ENCODE measurements at places on chromosomes 6 and 20.

GRCh38 chr20:32004963-32005362 lies 5.3 kb upstream of the CCM2L start:
- peak; percentile 30 for DNase-seq

DNA sequence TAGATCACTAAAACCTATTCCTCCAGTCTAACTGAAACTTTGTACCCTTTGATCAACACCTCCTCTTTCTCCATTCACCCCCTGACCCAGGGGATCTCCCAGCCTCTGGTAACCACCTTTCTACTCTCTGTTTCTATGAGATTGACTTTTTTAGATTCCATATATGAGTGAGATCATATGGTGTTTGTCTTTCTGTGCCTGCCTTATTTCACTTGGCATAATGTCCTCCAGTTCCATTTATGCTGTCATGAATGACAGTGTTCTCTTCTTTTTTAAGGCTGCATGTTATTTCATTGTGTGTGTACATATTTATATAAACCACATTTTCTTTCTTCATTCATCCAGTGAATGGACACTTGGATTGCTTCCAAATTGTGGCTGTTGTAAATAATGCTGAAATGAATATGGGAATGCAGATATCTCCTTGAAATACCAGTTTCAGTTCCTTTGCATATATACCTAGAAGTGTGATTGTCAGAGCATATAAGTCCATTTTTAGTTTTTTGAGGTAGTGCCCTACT lies 57.7 kb downstream of the DHX35 start:
- DNase-seq, result no peak

- no peak for DNase-seq
Observed at GRCh38 chr20:48818481-48818987, 9.3 kb downstream of the PREX1 start.

DNA sequence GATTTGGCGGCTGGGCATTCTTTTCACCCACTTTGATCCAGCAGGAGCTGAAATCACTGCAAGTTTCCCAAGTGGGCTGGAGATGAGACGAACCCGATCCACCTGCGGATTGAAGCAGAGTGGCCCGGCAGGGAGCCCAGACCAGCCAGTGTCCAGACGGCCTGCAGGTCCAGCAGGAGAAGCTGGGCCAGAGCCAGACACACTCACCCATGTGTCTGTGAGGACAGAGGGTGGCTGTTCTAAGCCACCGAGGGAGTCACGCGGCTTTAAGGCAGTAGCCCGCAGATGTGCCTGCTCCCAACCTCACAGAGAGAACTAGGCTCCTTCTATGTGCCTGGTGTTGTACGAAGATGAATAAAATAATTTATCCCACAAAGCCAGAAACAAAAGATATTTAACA lies 200.7 kb downstream of the WDR27 start:
- DNase-seq, result no peak

DNA sequence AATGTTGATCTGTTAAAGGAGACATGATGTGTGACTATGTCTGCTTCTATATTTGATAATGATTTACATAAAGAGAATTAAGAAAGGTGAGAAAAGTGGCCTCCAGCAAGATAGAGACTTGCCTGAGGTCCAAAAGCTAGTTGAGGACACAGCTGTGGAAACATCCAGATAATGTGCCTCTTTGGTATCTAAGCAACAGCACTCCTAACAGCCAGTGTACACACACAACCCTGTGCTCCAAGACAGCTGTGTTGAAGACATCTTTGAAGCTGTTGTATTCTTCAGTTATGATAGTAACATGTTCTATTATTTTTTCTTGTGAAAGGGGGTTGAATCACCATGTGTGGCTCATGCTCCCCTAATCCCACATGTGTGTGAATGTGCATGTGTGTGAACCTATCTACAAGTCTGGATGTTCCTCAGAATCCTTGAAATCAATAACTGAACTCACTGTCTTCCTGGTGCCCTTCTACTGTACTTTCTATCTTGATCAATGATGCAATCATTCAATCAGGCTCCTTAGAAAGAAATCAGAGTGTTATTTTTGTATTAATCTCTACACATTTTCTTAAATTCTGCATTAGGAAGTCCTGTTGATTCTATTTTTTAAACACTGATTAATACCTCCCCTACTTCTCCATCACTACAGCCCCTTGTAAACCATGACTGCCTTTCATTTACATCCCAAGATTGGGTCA lies 116.7 kb upstream of the SSTR4 start:
- DNase-seq, result no peak

- no peak for DNase-seq
Observed at GRCh38 chr6:68726992-68727391, 91.9 kb downstream of the ADGRB3 start.

DNA sequence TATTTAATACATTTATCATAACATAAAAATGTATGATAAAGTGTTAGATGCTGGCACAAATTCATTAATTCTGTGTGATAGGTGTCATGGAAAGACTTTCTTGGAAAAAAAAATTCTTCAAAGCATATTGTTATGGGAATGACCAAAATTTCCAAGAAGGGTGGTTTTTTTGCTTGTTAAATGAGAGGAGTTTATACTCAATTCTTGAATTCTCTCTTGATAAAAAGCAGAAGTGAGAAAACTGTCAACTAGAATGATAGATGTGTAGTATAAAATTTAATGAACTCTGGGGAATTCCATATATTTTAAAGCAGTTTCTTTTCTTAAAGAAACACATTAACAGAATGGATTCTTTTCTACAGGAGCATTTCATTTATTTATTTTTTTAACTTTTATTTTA lies 62.0 kb upstream of the SNAP91 start:
- DNase-seq, result no peak

GRCh38 chr6:140441256-140441655 lies 1066.8 kb upstream of the CITED2 start:
- DNase-seq, result peak; percentile 49
